ENCODE measurements at places on chromosomes 13 and 19.

- DNase-seq: no peak
These were observed 166.8 kb downstream of the MAB21L1 start for GRCh38 chr13:35309706-35310105.

- DNase-seq: peak; percentile 67
These were observed at the start of gene USF2 for GRCh38 chr19:35268536-35269437. USF2 (plus strand) TSS chr19:35268962; CDS start chr19:35269102, 140 bp downstream.

- no peak for DNase-seq
These were observed 5.1 kb downstream of the COL4A1 start for GRCh38 chr13:110301606-110302553.

DNA sequence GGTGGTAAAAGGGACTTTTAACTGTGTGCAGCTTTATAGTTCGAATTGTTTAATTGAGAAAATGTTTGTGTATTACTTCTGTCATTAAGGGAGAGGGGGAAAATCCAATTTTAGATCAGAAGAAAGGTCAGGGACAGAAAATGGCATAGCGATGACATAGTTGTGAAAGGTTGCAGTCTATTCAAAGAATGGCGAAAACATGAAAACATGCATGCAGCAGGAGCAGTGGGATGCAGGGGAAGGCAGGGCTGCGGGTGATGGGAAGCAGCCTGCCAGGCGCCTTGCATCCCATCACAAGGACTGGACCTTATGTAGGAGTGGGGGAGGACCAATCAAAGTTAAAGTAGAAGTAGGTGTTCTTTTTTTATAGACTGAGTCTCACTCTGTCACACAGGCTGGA, 125.9 kb downstream of the CDK8 start:
- DNase-seq: no peak

DNA sequence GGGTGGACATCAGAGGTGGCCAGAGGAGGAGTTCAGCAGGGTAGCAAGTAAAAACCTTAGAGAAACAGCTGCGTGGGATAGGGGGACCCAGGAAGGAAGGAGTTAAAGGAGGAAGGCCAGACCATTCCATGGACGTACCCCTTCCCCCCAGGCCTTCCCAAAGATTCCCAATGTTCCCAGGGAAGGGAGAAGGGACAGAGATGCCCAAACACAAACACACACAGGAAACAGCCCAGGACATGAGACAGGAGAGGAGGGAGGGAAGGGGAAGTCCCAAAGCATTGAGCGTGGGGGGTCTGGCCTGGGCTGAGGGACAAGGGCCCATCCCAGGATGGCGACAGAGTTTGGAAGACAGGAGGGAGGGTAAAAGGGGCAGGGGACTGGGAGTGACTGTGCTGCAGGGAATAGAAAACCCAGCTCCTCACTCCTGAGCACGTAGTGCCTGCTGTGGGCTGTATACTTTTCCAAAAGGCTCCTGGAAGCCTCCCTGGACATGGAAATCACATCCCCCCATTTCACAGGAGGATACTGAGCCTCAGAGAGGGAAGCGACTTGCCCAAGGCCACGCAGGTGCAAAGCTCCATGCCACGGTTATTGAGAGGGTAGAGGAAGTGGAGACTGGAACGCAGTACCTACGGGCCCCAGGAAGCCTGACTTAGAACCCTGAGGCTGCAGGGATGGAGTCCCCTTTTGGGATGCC, 1.1 kb downstream of the SYDE1 start:
- no peak for DNase-seq

GRCh38 chr19:55684946-55685681, 10.1 kb downstream of the EPN1 start:
- no peak for DNase-seq

DNA sequence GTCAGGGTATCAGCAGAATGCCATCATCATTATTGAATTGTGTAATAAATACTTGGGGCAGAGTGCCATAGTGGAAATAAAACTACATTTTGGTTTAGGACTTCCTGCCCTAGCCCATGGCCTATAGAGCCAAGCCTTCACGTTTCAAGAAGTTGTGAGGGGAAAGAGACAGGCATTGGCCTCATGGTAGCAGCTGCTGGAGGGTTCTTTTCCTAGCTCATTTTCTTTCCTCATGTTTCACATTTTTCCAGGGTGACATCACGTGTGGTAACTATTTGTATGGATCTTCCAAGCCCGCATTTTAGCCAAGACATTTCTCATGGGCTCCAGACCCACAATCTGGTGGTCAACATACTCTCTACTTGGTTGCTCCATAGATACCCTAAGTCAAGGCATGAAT, 80.4 kb downstream of the LRCH1 start:
- DNase-seq: no peak

GRCh38 chr13:42056146-42056545, 7.7 kb downstream of the DGKH start:
- no peak for DNase-seq

GRCh38 chr13:104871456-104871855, 1664.0 kb downstream of the EFNB2 start:
- DNase-seq: no peak

DNA sequence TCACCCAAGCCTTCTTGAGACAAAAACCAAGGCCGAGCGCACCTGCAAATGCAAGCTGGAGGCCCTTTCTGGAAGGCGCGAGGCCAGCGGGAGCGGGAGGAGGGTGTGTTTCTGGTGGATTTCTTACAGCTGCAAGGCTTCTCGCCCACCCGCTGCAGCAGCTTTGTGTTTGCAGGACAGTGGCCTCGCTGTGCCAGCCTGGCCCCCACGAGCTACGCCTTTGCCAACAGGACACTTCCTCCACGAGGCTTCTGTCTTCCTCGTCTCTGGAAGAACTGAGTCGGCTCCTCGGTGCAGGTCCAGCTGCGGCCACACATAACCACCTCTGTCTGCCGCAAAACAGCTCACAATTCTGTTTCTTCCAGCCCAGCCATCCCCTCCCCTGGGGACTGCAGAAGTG, 10.1 kb downstream of the ATCAY start:
- no peak for DNase-seq

DNA sequence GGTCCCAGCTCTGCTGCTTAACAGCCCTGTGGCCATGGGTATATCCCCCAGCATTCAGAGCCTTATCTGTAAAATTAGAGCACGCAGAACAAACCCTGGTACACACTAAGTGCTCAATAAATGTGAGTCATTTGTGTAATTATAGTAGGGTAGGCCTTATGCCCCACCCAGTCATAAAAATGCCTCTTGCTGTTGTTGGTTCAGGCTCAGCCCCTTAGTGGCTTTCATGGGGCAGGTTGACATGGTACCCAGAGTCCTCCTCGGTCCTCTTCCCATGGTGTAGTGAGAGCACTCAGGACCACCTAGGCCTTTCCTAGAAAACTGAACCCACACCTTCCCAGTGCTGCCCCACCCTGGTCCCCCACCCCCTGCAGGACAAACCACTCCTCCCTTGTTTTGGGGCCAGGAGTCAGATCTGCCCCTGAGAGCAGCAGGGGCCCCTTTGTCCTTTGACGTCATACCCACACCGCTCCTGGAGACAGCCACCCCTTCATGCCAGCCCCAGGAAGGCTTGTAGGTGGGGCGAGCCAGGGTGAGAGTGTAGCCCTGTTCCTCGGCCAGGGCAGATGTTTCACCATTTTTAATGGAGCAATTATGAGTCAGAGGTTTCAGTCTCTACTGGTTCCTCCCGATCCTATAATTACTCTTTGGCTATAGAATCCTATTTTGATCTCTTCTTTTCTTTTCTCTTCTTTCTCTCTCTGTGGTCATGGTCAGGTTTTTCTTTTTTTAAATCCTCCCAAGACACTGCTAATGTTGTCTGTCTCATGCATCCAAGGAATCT, 36.8 kb downstream of the ACTN4 start:
- DNase-seq: peak; percentile 84

DNA sequence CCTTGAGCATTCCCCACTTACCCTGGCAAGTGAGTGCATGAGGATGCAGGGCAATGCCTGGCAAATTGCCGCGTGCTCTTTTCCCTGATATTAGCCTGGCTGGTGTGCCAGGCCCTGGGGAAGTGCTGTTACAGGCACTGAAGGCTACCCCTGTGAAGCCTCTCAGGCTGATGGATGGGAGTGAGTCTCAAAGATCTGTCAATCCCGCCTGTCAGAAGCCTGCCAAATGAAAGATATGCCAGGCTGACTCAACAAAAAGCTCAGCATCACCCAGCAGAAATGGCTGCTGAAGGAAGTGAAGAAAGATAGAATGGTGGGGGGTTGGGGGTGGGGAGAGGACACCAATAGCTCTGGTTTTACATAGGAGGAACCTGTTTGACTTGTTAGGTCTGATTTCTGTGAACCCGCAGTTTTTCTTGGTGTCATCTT, 112.1 kb downstream of the LACC1 start:
- DNase-seq: no peak

DNA sequence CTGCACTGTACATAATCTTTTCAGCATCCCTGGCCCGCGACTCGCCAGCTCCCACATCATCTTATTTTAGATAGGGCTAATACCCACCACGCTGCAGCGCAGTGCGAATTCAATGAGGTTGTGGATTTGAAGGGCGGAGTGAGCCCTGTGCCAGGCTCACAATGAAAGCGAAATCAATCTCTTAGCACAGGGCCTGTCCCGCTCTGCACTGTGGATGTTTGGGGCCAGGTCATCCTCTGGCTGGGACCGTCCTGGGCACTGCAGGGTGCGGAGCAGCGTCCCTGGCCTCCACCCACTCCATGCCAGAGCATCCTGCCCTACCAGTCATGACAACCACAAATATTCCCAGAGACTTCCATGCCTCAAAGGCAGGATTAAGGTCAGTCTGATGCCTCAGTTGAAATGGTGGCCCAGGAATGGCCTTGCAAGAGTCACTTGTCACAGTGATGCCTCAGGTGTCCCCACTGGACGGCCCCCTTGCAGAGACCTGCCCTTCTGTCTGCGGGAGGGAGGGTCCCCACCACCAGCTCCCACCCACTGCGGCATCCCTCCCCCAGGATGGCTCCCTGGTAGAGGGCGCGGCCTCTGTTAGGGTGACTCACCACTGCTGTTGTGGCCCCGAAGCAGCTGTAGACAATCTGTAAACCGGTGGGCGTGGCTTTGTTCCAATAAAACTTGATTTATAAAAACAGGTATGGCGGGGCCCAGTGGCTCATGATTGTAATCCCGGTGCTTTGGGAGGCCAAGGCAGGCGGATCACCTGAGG, 5.6 kb downstream of the UHRF1 start:
- peak; percentile 79 for DNase-seq

- DNase-seq: no peak
These were observed 77.5 kb downstream of the DLEU7 start for GRCh38 chr13:50766013-50766412.

DNA sequence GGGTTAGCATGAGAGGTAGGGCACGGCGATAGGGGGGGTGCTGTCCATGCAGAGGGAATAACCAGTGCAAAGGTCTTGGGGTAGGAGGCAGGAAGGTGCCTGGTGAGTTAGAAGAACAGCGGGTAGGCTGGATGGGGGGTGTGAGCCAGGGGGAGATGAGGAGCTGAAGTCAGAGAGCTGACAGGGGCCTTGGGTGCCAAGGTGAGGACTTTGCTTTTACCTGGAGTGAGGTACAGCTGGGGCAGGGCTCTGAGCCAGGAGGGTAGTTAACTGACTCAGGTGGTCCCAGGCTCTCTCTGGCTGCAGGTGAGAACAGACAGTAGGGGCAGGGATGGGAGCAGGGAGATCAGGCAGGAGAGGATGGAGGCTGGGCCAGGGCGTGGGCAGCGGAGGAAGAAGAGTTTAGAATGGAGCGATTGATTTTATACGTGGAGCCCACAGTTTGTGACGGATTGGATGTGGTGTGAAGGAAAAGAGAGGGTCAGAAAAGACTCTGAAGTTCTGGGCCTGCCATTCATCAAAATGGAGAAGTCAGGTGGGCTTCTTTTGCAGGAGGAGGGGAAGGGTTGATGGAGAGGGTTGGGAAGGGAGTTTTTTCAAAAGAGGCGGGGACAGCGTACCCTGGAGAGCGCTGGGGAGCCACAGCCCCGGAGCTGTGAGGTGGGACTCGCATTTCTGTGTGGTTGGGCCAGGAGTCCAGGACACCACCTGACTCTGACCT, 1.2 kb upstream of the GRAMD1A start:
- no peak for DNase-seq

DNA sequence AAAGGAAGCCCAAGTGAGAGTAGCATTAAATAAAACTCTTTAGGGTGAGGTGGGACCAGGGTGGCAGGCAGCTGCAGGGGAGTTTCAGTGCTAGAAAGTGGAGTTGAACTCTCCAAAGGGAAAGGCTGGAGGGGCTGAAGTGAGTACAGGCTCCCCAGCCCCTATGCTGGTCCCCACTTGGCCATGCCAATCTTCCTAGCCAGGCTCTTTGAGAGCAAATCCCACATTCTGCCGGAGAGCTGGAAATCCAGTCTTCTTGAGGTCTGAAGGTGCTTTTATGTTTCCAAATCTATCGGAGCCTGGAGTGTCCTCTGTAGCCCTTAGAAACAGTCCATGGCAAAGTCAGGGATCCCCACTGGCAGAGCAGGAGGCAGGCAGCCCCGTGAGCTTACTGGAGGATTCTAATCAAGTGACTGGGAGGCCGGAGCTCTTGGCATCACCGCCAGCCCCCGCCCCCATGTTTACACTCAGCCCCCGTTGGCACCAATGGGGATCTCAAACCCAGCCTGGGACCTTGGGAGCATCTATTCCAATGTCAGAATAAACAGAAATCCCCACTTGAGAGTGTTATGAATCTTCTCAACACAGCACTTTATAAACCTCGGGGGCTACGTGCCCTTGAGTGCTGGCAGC, 18.3 kb downstream of the ZNF536 start:
- DNase-seq: no peak

- DNase-seq: no peak
These were observed 14.8 kb downstream of the SMIM7 start for GRCh38 chr19:16645140-16645539.

- no peak for DNase-seq
These were observed 9.8 kb upstream of the SIGLEC10 start for GRCh38 chr19:51427201-51427600.

DNA sequence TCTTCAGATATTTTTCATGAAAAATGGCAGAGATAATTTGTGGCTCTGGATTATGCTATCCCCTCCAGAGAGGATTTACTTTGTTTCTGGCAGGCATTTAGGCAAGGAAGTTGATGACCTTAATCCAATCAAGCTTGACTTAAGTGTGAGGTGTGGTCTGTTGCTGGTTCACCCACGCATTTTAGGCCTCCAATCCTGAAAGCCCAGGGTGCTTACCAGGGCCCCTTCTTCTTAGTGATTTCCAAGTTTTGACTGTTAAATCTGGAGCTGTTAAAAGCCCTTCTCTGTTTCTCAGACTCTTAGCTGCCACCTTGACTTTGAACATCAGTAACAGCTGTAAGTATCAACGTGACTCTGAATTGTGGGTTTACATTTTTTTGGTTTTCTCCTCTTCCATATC, 161.8 kb downstream of the DNAJC15 start:
- no peak for DNase-seq

- no peak for DNase-seq
These were observed 1605.7 kb upstream of the SLC10A2 start for GRCh38 chr13:104671901-104672300.

GRCh38 chr13:113845723-113846635, 17.9 kb downstream of the GAS6 start:
- no peak for DNase-seq

GRCh38 chr13:59829690-59830089, 334.0 kb downstream of the DIAPH3 start:
- no peak for DNase-seq

- no peak for DNase-seq
These were observed 205.5 kb downstream of the DCLK1 start for GRCh38 chr13:35925669-35926068.

- no peak for DNase-seq
These were observed 17.3 kb downstream of the PRKCSH start for GRCh38 chr19:11452620-11453310.

Data from activated CD4-positive, alpha-beta T cell treated with anti-CD3 and anti-CD28 coated beads, Interleukin-2, Interleukin-6, amounts not matched to agents 100 ng/mL and 50 ng/mL, durations not matched to agents 16 hours and 8 hours (primary cell).